ENCODE measurements at places on chromosomes 4 and X.

DNA sequence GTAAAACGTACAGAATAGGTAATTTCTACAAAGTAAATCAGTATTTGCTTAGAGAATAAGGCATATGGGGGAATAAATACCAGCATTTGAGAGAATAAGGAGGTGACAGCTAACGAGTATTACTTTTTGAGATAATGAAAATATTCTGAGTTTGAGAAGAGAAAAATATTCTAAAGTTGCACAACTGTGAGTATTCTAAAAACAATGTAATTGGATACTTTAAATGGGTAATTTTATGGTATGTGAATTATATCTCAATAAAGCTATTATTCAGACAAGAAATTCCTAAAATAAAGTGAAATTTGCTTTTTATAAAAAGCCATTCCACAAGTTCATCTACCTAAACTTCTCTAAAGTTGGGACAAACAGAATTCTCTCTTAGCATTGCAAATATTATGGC is 62.6 kb downstream of the PDGFC start:
- DNase-seq, result no peak
- no peaks in the 10 kb centered on the region for H3K36me3 ChIP-seq
- no peak overlapping the region for H3K27ac ChIP-seq
- H3K27me3 ChIP-seq, result no peaks in the 10 kb centered on the region

DNA sequence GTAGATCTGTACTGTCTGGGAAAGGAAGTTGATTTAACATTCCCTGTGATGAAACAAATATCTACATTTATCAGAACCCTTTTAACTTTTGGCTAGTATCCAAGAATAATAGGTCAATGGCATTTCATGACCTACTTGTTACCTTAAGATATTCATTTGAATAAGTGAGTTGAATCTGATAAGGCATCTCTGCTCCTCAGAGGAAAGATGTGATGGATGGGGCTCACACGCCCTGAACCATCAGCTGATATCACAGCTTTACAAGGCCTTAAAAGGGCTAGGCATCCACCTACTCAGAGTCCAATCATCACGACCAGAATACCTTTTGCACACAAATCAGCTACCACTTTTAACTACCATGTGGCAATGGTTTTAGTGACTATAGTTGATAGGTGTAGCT is 90.2 kb upstream of the PDLIM3 start:
- no peaks in the 10 kb centered on the region for H3K27me3 ChIP-seq

DNA sequence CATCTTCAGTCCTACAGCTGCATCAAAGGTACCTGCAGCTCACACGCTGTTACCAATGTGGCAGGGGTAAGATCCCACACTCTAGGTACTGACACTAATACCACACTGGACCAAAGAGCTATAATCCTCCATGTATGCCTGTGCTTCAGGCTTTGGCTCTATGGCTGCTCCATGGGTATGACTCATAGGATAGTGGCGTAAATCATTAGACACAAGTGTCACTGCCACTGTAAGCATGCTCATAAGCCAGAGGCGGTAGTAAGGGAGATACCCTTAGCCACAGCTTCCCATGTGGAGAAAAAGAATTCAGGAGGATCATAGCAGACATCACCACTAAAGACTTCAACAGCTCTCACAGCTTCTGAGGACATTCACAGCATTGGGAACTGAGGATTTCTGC is 287.5 kb downstream of the ACTRT1 start:
- H3K27me3 ChIP-seq, result no peaks in the 10 kb centered on the region
- H3K36me3 ChIP-seq, result no peaks in the 10 kb centered on the region
- H3K4me3 ChIP-seq, result no peak overlapping the region
- H3K4me1 ChIP-seq, result no peaks in the 10 kb centered on the region
- no peak for DNase-seq

- H3K36me3 ChIP-seq, result no peaks in the 10 kb centered on the region
- no peaks in the 10 kb centered on the region for H3K4me1 ChIP-seq
- H3K4me3 ChIP-seq, result no peak overlapping the region
- no peak overlapping the region for H3K27ac ChIP-seq
- H3K27me3 ChIP-seq, result no peaks in the 10 kb centered on the region
Observed at GRCh38 chr4:144203155-144203554, 62.6 kb upstream of the GYPA start.
